ENCODE measurements at places on chromosomes 12 and 14. TPM values are rescaled to one million over a fixed set of nuclear protein-coding genes. Genes with fewer than 3 reads are reported as not detected.

KRT75 gene
- not detected for total RNA-seq

GRCh38 chr12:18653465-18653864, 84.3 kb downstream of the PLCZ1 start:
- DNase-seq = no peak

GRCh38 chr12:56385873-56386272, 23.2 kb upstream of the APOF start:
- DNase-seq = no peak

- DNase-seq = no peak
Measured at GRCh38 chr12:31406345-31406744, 80.4 kb upstream of the SINHCAF start.

DNA sequence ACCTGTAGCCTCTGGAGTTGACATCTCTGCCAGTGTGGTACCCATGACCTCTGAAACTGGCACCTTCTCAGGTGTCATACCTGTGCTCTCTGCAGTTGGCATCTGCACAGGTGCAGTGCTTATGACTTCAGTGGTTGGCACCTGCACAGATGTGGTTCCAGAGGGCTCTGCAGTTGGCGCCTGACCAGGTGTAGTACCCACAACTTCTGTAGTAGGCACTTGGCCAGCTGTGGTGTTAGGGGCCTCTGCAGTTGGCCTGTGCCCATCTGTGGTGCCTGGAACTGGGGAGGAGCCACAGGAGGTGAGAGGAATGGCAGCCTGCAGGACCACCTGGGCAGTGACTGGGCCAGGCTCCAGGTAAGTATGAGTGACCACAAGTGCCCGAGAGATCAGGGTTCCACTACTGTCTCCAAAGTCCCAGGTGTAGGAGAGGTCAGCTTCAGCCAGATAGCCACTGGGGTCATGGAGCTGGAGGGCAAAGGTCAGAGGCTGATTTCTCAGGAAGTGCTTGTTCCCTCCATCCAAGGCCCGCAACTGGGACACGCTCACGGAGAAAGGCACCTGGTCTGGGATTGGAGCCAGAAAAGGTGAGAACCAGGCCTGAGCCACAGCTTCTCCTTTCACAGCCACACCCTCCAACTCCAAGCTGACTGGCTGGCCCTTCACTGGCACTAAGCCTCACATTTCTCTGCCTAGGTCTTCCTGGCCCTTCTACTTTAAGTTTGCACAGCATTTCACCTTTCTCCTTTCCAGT, 8.6 kb downstream of the PMEL start:
- no peak for DNase-seq

- no peak for DNase-seq
Measured at GRCh38 chr12:122013791-122014590, 7.7 kb upstream of the BCL7A start.

- DNase-seq = no peak
Measured at GRCh38 chr14:64187331-64187730, 106.8 kb downstream of the ESR2 start.

- DNase-seq = no peak
Measured at GRCh38 chr14:104680056-104680805, 9.2 kb upstream of the INF2 start.

DNA sequence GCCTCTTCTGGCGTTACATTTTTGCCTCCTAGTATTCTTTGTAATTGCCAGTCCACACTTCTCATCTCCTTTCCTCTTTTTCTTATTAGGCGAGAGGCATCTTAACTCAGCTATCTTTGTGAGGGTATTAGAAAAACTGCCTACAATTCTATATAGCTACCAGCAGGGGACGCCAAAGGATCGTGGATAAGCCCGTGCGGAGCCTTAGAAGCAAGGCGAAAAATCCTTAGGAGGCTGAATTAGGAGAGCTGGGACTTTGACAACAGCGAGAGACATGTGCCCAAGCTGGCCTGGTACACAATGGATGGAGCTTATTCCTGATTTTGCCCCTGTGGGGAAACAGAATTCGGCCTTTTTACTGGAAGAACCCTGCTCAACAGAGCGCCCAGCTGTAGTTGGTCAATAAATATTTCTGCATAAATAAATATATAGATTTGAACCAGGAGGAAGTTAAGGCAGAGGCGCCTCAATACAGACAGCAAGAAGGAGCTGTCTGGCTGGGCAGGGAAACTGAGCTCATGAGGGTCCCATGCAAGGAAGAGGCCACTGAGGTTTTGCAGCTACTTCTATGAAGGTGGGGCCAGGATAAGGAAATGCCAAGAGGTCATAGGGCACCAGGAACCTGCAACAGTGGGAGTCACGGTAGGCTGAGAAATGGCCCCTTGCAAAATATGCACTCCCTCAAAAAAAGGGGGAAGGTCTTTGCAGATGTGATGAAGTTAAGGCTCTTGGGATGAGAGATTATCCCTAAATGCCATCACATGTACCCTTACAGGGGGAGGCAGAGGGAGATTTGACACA, 14.6 kb upstream of the RBM19 start:
- DNase-seq = peak; percentile 51

DNA sequence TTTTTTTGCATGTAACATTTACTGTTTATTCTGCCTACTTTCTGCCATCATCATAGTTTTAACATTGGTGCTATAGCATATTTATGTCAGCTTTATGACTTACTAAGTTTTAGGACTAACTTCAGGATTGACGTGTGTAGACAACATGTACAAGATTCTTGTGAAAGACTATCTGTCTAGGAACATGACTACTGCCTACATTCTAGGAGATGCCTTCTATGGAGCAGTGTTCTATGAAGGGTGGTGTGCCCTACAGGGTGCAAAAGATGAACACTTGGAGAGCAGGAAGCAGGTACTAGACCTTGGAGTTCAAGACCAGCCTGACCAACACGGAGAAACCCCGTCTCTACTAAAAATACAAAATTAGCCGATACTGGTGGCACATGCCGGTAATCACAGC, 118.6 kb downstream of the FGD4 start:
- DNase-seq = no peak

CCDC196 gene
- total RNA-seq = not detected

GRCh38 chr12:51746416-51746815, 102.1 kb downstream of the FIGNL2 start:
- no peak for DNase-seq

GRCh38 chr12:44873898-44874297, 2.2 kb downstream of the NELL2 start:
- no peak for DNase-seq

CACNA1C gene
- 1.9 TPM for total RNA-seq
